Stimulated activated CD4-positive, alpha-beta T cell treated with anti-CD3 and anti-CD28 coated beads, TNF-alpha, amount 100 ng/mL, for 4 hours (primary cell): ENCODE measurements at places on chromosomes 7 and 10.
A peak's percentile ranks its signal among the peaks of the same experiment; 100 is the strongest.

- DNase-seq = no peak
Observed at GRCh38 chr7:134297489-134297888, 19.2 kb downstream of the SLC35B4 start.

DNA sequence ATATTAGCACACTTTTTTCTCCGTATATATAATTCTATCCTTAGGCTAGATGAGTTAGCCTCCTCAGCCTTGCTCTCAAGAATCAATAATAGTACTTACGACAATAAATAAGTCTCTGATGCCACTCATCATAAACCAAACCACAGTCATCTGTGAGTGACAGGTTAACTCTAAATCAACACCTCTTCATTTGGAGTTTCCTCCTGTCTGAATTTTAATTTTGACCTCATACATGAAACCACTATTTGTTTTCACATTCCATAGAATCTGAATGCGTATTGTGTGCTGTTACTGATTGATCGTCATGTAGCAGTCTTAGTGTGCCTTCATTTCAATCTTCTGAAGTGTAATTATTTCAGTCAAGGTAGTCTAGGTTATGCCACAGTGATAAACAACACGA is 85.8 kb downstream of the HGF start:
- no peak for DNase-seq

DNA sequence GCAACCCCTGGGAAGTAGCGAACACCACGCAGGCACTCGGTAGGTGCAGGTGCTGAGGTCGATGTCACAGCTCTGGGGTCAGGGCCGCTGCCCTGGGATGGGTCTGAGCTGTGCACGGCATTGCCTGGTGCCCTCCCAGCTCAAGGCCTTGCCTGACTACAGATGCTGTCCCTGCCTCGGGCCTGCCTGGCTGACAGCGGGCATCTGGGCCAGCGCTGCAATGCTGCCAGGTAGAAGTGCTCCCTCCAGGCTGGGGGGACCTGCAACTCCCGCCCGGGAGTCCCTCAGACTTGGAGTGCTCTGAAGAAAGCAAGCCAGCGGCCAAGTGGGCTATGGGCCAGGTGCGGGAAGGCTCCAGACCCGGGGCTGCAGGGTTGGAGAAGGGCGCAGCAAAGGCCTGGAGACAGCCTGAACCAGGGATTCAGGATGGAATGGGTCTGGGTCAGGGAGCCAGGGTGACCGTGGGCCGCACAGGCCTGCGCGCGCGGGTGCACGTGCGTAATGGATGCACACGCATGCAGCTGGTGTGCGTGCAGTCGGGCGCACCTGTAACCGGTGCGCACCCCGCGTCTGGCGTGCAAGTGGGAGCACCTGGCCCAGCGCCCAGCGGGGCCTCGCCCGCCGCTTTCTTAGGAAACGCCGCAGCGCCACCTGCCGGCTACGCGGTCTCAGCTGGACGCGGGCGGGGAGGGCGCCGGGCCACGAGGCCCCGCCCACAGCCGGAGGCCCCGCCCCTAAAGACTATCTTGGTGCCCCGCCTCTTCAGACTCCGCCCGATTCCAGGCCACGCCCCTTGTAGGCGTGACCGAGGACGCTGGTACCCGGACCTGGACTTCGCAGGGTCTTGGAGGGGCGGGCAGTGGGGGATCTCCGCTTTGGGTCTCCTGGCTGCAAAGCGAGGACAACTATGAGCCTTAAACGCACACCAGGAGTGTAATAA is 46.7 kb downstream of the MICALL2 start:
- peak; percentile 81 for DNase-seq

GRCh38 chr10:101358706-101359300 is 4.8 kb downstream of the BTRC start:
- no peak for DNase-seq

GRCh38 chr10:71547876-71548846 is 151.4 kb downstream of the CDH23 start:
- no peak for DNase-seq

DNA sequence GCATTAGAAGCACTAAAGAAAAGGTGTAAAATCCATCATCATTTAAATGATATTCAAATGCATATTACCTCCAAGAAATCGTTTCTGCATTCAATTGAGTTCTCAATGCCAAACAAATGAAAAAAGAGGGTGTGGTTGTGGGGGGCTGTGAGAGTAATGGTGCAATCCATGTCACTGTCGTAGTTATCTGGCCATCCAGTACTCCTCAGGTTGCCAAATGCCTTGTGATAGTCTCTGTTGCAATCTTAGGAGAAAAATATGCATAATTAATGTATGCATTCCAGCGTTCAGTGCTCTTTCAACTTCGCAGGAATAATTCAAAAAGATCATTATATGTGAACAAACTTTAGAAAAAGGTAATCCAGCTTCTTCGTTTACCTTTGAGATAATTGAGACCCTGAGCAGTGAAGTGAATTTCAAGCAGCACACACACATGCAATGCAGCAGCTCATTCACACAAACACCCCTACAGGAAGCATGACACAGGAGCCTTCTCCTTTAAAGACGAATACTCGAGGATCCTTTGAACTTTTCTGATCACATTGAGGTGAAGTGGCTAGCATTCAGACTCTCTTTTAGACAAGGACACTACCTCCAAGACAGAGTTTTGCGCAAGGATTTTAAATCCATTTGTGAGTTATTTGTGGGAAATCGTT is 73.4 kb downstream of the OR13A1 start:
- no peak for DNase-seq
